ENCODE measurements at places on chromosomes 2 and 18.

GRCh38 chr2:186629250-186629996, 39.6 kb downstream of the ITGAV start:
- DNase-seq, result no peak

DNA sequence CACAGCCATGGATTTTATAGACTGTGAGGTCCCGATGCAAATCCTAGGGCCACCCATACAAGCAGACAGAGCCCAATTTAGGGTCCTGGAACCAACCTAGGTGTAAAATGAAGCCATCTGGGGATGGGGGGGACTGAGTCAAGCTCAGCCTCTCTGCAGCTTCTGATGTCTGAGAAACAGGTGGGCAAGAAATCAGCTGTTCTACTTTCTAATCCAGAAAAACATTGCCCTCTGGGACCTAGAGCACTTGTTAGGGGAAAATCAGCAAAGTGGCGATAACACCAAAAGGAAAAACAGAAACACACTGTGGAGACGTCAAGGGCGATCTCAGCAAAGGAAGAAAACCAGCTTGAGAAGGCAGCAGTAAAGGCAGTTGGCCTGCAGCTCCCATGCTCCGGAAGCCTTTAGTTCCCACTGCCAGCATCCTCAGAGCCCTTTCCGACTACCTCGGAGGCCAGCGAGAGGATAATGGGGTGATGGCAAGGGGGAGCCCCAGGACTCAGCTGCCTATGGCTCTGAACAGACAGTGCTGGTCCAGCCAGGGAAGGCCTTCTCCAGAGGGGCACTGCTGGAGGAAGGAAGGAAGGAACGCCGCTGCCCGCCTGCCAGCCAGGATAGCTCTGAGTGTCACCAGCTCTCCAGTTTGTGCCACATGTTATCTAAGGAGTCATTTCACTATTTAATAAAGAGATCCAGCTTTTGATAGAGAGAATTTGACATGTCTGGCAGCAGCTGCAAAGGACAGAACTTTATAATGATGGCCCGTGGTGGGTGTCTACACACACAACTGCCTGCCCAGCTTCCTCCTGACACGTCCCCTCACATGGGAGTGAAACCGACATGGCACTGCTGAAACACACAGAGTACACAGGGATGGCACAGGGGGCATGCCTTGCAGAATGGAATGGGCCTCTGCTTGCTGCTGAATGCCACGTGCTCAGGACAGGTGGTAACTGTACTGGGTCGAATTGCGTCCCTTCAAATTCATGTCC, 37.7 kb downstream of the HS1BP3 start:
- no peak for DNase-seq

DNA sequence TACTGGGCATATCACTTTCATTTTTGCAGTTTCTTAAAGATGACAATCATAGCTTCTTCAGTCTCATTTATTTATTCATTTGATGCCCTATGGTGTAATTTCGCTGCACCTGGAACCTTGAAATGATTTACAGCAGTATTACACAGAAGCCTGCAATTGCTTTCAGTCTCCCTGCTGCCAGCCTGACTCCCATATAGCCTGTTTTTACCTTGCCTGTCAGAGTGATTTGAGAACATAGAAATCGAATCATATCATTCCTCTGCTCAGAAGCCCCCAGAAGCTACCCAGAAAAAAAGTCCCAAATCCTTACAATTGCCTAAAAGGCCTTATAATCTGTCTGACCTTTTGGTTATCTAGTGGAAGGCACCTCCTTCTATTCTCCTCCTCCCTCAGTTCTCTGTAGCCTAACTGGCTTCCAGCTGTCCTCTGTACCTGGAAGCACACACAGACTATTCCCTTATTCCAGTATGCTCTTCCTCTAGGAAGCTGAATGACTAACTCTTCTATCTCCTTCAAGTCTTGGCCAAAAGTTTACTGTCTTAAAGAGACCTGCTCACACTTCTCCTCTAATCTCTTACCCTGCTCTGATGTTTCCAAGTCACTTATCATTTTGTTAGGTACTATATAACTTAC, 12.6 kb downstream of the SCN3A start:
- DNase-seq, result no peak

DNA sequence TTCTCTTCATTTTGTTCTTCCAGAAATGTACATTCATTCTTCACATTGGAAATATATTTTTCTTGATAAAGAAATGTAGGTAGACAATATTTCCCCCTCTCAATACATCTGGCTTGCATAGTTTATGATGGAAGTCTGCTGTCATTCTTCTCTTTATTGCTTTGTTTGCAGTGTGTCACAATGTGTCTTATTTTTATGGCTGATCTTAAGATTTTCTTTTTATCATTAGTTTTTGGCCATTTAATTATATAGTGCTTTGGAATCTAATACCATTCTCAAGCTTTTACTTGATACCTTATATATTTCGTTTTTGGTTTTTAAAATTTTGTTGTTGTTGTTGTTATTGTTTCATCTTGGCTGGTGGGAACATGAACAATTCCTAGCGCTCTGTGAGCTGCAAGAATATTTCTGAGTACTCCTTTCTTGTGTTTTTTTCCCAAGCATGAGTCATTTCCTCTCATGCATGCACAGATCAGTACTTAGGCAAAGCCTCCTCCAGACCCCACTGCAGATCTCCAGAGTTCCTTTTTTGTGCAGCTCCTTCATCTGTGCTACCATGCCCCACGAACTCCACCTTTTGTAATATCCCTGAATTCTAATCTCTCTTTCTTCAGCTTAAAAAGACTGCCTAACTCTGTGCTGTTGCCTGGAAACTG, 13.7 kb upstream of the MMADHC start:
- no peak for DNase-seq

- DNase-seq, result no peak
These were observed 44.4 kb upstream of the RBM44 start for GRCh38 chr2:237754182-237754581.
